ENCODE measurements at places on chromosomes 16 and 17.

DNA sequence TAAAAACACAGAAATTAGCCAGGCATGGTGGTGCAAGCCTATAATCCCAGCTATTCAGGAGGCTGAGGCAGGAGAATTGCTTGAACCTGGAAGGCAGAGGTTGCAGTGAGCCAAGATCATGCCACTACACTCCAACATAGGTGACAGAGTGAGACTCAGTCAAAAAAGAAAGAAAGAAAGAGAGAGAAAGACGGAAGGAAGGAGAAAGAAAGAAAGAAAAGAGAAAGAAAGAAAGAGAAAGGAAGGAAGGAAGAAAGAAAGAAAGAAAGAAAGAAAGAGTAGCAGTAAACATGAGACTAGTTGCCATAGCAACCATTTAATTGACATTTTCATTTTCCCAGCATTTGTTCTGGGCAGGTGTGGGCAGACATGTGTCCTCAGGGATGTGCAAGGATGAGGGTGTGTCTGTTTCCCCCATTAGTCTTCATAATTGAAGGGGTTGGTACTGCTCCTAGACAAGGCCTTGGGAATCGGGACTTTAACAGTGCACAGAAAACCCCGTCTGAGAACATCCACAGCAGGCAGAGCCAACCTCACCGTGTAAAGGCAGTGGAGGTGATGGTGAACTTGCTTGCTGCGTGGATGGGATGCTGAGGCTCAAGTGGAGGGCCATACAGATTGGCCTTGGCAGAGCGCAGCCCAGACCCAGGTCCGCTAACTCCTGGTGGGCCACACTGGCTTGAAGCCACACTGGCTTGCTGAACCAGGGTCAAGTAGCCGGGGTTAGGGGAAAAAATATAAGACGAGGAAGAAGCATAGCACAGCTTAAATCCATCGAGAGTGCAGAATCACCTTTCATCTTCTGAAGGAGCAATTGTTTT is 35.2 kb upstream of the KIFC3 start:
- no peak for DNase-seq

- no peak for DNase-seq
Observed at GRCh38 chr17:49487183-49487582, 7.9 kb upstream of the NGFR start.

GRCh38 chr16:5073279-5073629 is 1.6 kb downstream of the ALG1 start:
- no peak for DNase-seq

DNA sequence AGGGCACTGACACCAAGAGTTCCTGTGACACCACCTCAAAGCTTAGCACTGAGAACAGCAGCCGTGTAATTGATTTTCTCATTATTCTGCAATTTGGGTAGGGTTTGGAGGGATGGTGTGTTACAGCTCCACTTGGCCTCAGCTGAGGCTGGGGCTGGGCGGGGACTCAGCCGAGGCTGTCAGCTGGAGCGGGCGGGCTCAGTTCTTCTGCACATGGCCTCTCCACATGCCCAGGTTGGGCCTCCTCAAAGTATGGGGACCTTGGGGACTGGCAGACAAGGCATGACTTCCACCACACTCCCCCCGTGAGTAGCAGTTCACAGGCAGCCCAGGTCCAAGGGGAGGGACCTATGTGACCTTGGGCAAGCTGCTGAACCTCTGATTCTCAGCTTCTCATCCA is 171.5 kb downstream of the IRF8 start:
- DNase-seq, result no peak

GRCh38 chr17:76528156-76528527 is 9.4 kb downstream of the CYGB start:
- DNase-seq, result no peak

DNA sequence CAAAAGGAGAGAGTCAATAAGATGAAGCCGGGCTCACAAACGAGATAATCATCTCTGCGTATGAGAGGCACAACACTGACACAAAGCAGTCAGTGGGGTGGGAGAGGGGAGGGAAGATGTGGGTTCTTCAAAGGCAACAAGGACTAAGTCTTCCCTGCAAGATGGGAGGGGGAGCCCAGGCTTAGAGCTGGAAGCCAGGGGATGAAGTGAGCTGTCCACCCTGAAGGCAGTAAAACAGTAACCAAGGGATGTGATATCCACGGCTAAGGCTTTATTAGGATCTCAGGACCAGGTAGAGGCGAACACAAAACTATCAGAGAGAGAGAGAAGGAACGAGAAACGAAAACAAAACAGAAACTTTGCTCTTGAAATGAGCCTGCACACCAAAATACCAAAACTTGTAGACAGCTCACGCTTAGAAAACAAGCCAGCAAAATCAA is 115.9 kb downstream of the DYNLRB2 start:
- peak; percentile 67 for DNase-seq

DNA sequence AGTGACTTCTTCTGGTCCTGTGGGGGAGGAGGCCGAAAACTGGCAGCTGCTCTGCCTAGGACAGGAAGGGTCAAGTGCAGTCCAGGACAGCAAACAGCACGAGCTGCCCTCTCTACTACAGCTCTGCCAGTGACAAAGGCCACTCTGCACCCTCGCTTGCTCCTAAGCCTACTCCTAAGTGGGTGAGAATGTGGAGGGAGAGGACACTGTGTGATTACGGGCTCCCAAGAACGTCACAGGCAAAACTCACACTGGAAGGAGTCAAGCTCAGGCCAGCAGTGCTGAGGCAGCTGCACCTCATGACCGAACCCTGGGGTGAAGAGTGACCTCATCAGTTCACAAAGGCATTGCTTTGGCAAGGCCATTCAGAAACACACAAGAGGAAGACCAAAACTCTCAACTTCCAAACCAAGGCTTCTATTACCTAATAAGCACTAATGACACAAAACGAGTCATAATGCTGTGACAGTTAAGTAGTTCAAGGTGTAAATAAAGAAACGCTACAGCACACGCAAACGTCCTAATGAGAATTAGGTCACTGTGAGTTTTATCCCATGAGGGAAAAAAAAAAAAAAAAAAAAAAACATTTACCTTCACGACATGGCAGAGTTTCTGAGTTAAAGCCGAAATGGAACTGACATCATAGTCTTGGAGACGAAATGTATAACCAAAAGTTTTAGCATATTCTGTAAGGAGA is 35.1 kb downstream of the MARF1 start:
- DNase-seq, result no peak

DNA sequence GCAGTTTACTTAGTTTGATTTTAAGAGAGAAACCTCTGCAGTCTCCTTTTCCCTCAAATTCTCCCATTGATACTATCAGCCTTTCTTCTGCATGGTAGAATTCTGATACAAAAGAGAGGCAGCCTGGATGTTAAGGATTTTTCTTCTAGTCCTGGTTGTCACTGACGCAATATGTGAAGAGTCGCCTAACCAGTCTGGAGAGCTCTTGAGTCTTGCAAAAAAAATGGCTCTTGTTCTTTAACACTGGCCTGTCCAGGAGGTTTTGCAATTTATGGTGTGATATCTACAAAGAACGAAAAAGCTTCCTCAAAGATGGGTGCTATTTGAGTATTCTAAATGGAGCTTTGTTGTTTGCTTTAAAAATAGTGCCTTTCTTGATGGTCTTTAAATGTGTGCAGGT is 28.9 kb downstream of the COX10 start:
- no peak for DNase-seq

GRCh38 chr17:33116021-33116551 is 124.4 kb downstream of the SPACA3 start:
- DNase-seq, result no peak

GRCh38 chr17:9917131-9917530 is 12.1 kb upstream of the RCVRN start:
- DNase-seq, result no peak

- peak; percentile 74 for DNase-seq
Observed at GRCh38 chr16:4402439-4403132, 13.8 kb downstream of the CORO7 start.

GRCh38 chr17:55742272-55743102 is 8.4 kb upstream of the PCTP start:
- DNase-seq, result no peak

- no peak for DNase-seq
Observed at GRCh38 chr16:49543631-49543946, 170.0 kb downstream of the C16orf78 start.

DNA sequence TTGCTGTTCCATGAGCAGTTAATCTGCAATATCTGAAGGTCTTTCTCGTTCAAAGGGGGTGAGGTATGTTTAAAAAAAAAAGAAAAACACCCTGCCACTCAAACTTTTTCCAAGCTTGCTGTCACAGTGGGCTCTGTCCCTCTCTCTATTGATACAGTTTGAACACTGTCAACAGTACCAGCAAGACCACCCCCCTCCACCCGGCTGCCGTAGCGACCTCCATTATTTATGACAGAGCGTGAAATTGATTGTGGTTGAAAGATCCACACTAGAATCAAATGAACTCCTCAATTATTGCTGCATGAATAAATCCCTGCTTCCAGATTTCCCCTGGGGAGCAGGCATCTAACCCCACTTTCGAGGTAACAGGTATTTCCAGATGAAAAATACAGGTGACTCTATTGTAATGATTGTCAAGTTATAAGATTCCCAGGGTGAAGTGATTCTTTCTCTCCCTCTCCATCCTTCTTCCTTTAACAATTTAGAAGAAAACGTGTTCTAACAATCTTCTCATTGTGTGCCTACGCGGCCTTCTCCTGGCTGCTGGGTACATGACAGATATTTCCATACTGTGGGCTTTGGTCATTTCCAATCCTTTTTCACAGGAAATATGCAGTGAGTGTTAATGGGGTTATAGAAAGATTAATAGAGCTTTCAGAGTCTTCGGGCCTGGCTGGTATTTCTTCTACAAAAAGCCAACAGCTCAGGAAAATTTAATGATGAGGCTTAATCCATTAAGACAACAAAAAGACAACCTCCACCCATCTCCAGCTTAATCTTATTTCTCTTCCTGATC is 135.7 kb upstream of the C16orf82 start:
- no peak for DNase-seq

DNA sequence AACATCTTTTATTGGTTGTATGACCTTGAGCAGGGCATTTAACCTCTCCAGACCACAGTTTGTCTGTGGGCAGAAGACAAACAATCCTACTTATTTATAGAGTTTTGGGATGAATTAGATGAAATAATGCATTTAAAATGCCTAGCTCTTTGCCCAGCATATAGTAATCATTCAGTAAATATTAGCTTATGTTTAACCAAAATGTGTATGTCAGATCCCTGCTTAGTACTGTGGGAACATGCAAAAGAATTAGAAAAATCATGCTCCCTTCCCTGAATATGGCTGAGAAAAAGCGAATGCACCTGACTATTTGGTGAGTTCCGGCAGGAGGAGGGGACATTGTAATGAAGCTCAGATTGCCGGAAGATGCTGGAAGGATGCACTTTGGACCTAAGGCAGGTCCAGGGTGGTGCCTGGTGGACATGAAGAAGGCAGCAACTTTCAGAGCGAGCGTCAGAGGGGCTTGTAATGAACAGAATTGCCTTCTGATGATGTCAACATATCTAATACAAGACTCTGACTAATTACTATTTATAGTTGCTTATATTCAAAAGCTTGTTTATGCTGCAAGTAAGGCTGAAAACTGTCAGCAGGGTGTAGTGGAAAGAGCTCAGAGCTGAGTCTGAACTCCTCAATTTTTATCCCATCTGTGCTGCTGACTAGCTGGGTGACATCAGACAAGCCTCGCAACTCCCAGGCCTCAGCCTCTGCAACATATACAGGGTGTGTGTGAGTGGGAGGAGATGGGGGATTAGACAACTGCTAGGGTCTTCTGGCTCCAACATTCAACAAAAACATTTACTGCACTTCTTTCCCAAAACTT is 221.2 kb downstream of the PRKCA start:
- DNase-seq, result no peak
